Right hindlimb (tissue), 1 donor: ENCODE measurements at places on chromosomes 12 and 14.

DNA sequence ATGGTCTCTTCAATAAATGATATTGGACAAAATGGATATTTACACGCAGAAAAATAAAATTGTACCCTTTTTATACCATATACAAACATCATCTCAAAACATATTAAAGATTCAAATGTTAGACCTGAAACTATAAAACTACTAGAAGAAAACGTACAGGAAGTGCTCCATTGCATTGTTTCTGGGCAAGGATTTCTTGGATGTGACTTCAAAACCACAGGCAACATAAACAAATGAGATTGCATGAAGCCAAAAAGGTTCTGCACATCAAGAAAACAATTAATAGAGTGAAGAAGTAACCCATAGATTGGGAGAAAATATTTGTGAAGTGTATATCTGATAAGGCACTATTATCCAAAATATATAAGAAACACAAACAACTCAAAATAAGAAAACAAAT is 812.4 kb downstream of the NRXN3 start:
- DNase-seq = no peak

DNA sequence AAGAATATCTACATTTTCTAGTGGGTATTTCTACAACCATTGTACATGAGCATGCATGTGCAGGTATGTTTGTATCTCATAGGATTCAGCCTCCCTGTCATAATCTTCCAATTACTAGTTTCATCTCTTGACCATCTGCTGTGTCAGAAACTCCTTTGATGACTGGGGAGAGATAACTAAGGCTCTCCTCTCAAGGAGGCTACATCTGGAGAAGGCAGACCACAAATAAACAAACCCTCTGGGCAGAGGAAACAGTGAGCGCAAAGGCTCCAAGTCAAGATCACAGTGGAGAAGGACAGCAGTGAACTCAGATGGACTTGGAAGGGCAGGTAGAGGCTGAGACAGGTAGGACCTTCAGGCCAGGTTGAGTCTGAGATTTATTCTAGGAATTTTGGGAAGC is 166.4 kb downstream of the PELI2 start:
- DNase-seq = no peak

DNA sequence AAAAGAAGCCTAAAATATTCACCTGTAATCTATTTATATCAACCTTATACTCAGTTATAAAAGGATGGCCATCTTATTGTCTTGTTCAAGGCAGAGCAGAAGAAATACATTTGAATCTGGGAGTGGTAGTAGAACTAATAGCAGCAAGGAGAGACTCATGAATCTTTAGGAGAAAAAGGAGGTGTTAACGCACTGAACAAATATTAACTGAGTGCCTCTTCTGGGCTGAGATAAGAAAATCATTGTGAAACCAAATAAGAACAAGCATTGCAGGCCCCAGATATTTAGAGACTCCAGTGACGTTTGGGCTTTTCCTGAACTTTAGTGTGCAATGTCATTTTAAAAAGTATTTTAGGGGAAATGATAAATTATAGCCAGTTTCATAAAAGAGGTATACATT is 790.6 kb downstream of the DIO2 start:
- DNase-seq = no peak

DNA sequence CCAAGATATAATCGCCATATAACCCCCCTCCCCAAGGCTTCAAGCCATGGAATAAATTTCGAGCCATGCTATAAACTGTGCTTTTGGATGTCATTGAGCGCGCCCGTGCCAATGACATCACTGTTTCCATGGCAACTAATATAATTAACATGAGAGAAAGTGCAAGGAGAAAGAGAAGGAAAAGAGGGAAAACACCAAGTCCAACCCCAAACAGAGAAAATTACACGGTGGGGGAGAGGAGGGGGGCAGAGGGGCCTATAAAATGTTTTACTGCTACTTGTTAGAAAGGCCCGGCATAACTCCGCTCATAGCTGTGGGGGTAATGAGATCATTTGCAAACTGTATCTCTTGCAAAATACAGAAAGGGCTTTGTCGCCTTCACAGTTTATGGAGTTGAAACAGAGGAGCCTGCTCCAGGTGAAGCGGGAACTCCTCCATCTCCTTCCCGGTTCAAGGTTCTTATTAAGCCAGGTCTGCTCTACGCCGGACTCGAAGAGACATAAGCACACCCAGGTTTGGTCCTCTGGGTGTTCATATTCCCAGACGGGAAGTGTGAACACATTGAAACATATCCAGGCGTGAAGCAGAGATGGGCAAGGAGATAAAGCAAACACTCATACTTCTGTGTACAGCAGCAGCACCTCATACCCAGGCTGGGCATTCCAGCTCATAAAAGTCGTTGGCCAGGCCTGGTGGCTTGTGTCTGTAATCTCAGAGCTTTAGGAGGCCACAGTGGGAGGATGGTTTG is 99.1 kb upstream of the MAP1LC3B2 start:
- DNase-seq = peak; percentile 85
